Upper lobe of left lung (tissue), 6 donors: ENCODE measurements at places on chromosomes 3 and 15.

GRCh38 chr3:197906850-197907187 lies 43.2 kb upstream of the RPL35A start:
- no peak for DNase-seq

DNA sequence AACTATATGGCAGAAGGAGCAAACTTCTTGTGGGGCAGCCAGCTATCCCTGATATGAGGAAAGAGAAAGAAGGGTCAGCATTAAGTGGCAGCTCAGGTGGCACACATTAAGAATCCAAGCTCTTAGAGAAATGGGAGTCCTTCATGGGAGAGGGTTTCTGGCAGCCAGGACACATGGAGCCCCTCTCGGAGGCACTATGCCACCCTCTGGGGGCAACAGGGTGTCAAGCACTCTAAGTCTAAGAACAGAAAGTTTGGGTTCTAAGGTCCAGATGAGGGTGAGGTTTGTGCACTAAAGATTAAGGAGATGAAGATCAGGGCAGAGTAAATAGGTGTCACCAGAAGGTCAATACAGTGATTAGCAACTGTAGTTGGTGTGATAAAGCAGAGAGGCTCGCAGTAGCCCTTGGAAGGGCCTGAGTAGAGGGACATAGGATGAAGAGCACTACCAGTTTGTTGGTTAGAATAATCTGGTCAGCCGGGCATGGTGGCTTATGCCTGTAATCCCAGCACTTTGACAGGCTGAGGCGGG lies 89.3 kb downstream of the ST6GAL1 start:
- DNase-seq, result no peak

DNA sequence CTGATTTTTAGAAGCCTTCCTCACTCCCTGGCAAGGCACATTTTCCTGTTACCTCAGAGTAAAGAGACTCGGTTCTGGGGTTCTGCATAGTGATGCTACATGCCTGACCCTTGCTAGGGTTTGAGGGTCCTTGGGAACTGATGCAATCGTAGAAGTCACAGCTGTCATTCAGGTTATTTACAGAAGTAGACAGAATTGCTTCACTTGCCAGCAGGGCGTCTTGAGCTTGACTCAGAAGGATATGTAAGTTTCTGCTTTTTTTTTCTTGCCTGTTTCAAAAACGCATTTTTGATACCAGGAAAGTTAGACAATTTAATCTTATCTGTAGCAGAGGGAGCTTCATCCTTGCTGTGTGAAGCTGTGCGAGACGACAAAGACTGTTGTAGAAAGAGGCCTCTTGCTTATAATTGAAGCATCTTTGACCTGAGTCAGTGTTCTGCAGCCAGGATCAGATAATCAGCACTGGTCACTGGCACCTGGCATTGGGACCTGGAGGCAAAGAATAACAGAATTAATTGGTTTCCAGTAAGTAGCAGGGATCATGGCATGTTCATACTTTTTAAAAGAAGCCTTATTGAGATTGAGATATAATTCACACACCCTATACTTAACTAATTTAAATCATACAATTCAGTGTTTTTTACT lies 24.8 kb downstream of the CACNA1D start:
- DNase-seq, result no peak

GRCh38 chr15:48557335-48557734 lies 88.2 kb downstream of the FBN1 start:
- DNase-seq, result no peak

DNA sequence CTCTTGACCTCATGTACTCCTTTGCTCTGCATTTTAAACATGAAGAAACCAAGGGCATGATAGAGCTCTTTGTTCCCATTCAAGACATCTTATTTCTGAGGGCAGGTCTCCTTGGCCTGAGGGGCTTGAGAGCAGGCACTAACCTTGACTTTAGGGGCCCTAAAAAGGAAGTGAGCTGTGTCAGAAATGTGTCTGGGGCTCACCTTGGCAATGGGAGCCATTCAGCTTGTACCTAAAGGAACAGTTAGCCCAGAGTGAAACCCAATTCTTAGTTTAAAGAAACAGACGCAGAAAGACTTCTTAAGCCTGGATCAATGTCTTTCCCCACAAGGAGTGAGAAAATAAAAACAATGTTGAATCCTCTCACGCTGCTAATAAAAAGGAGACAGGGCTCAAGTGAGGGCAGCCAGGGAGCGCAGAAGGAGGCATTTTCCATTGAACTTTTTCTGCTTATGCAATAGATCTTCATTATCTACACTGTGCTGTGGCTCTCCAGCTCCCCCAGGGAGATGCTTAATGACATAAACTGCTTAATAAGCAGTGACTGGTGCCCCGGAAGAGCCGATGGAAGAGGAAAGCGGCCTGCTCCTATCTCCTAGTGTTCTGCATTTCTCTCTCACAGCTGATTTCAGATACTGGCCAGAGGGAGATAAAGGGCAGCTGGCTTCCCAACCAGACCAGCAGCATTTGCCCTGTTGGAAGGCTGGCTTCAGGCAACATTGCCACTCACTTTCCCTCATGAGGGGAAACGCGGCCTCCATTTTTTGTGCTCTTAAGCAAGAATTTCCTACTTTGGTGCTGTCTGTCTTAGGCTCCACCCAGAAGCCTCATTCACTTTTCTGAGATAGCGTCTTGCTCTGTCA lies 152.0 kb downstream of the OPA1 start:
- no peak for DNase-seq

- DNase-seq, result peak; percentile 37
Observed at GRCh38 chr3:52456169-52456799, 880 bp downstream of the NISCH start.
